ENCODE measurements at places on chromosomes 1 and 21.

DNA sequence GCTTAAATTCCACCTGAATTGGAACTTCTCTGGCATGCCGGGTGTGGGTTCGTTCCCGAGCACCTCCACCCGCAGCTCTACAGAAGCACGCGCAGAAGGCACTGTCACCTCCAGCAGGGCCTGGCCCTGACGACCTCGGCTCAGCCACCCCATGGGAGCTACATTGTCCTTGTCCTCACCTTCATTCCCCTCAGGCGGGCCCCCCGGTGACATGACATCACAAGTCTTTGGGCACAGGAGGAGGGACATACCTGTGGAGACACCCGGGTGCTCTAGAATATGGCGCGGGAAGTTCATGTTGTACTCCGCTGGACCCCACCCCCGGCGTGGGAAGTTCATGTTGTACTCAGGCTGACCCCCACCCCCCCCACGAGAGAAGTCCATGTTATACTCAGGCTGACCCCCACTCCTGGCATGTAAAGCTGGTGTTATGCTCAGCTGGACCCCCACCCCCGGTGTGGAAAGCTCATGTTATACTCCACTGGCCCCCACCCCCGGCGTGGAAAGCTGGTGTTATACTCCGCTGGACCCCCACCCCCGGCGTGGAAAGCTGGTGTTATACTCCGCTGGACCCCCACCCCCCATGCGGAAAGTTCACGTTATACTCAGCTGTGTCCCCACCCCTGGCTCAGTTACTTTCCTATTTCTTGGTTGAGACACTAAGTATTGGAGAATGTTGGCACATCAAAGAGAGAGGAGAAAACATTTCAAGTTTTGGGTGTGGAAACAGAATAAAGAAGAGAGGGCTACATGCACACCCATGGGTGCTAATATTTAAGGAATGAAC is 37.6 kb downstream of the UMODL1 start:
- no peak for DNase-seq

DNA sequence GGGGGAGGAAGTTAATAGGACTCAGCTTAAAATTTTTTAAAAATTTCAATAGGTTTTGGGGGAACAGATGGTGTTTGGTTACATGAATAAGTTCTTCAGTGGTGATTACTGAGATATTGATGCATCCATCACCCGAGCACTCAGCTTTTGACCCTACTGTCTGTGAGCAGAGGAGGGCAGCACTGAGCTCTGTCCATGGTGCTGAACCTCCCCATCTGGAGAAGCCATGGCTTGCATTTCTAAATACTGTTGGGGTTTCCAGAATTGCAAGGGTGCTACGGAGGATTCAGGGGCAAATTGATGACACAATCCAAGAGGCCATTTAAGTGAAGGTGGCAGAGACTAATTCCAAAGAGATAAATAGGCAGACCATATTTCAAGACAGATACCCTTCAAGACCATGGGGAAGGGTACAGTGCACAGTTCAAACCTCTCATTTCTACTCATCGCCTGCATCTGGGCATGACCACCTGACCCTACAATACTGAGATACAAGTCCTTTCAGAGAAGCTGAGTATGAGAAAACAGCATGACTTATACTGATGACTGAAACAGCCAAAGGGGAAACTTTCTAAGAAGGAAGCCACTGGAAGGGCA is 17.2 kb downstream of the SYT2 start:
- peak; percentile 70 for DNase-seq

- DNase-seq: no peak
Measured at GRCh38 chr1:68085752-68086151, 35.3 kb upstream of the DIRAS3 start.

DNA sequence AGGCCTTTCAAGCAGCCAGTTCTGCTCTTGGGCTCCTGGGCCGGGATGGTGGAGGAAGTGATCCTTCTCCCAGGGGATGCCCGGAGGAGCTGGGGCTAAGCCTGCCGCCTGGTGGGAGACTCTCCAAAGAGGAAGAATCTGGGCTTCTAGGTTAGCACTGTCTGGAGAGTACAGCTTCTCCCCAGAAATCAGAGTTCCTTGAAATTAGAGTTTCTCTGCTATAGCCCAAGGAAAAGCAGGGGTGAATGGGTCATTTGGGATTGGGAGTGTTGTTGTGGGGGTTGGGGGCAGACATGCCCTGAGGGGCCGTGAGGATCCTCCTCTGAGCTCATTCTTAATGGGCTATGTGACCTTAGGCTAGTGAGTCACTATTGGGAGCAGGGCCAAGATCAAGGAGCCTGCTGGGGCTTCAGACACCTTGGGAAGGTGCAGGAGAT is 6.5 kb downstream of the LGR6 start:
- peak; percentile 19 for DNase-seq

Measured in cardiac fibroblast (primary cell).